ENCODE measurements at places on chromosomes 13 and 19.

DNA sequence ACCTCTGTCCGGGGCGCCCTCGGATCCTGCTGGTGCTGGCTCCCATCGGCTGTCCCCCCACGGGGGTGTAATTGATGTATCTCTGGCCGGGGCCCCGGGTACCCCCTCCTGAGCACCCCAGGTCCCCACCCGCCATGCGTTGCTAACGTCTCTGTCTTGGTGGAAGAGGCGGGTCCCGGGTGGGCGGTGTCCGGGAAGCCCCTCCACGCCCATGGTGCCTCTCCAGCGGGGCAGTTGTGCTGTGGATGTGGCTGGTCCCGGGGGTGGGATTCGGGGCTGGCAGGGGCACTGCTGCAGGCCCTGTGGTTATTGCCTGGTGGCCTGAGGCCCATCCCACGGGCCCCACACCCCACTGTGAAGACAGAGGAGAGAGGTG lies 4.9 kb downstream of the DIRAS1 start:
- no peak for DNase-seq

DNA sequence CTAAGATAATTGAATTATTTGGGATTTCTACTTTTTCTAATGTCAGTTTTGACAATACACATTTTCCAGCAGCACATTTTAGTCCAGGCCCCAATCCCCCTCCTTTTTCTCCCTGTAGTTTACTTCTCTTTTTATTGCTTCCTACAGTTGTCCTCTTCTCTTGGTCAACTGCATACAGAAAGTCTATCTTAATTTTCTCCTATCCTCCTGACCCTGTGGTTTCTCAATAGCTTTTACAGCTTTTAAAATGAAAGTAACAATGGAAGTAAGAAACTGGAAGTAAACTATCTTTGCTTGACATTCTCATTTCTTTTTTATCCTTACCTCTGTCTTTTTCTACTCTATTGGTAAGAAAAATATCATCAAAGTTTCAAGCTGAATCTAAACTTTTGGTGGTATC lies 106.5 kb upstream of the OXGR1 start:
- DNase-seq = no peak

GRCh38 chr19:32224371-32225244 lies 120.8 kb upstream of the ZNF507 start:
- no peak for DNase-seq

DNA sequence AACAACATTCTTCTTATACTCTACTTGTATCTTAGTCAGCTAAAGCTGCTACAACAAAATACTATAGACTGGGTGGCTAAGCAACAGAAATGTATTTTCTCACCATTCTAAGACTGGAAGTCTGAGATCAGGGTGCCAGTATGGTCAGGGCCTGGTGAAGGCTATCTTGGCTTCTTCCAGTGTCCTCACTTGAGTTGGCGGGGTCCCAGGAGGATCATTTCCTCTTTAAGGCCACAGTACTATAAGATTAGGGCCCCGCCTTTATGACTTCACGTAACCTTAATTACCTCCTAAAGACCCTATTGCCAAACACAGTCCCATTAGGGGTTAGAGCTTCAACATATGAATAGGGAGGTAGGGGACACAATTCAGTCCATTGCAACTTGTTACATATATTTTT lies 30.7 kb upstream of the DOCK9 start:
- DNase-seq = no peak

DNA sequence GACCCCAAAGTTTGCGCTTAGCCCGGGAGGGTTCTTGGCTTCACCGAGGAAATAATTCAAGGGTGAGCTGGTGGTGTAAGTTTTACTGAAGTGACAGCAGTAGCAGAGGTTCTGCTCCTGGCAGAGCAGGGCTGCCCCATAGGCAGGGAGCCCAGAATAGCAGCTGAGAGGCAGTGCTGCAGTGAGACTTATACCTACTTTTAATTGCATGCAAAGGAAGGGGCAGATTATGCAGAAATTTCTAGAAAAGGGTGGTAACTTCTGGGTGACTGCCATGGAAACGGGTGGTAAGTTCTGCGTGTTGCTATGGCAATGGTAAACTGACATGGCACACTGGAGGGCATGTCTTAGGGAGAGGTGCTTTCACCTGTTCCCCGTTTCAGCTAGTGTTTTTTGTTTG lies 17.5 kb upstream of the CAMSAP3 start:
- no peak for DNase-seq

GRCh38 chr19:5825178-5825577 lies 14.3 kb downstream of the FUT6 start:
- no peak for DNase-seq

GRCh38 chr13:20377720-20378119 lies 145.6 kb upstream of the GJB6 start:
- no peak for DNase-seq

- DNase-seq = no peak
Observed at GRCh38 chr19:29550896-29551295, 25.1 kb downstream of the VSTM2B start.

GRCh38 chr13:42525035-42525504 lies 48.9 kb upstream of the TNFSF11 start:
- DNase-seq = no peak

GRCh38 chr13:85298387-85298924 lies 500.8 kb downstream of the SLITRK6 start:
- DNase-seq = no peak

- DNase-seq = no peak
Observed at GRCh38 chr13:28854657-28855056, 34.5 kb downstream of the MTUS2 start.

GRCh38 chr13:113996081-113996911 lies 22.4 kb upstream of the C13orf46 start:
- no peak for DNase-seq

DNA sequence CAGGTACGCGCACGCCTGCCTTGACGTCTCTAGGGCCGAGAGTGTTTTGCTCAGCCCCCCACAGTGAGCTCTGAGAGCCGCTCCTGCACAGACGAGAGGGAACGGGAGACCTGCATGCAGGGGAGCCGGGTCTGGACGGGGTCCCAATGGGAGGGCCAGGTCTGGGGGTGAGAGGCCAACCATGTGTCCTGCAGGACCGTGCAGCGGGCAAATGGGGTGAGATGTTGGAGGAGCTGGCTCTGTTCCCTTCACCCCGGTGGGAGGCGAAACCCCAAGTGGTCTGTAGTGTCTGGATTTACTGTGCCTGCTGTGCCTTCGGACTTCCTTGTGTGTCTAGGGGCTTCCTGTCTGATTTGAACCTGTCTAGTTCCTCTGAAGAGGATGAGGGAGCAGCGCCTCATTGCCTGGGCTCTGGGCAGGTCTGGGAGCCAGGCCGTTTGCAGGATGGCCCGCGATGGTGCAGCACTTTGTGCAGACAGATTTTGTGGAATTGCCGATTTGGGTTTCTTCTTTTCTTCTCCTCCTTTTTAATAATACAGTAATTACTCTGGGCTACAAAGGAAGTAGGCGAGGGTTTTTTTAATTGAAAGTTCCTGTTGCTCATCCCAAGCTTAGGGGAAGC lies 2.1 kb downstream of the CSNK1G2 start:
- no peak for DNase-seq

- no peak for DNase-seq
Observed at GRCh38 chr13:49421391-49421790, 22.5 kb downstream of the CAB39L start.

GRCh38 chr13:20411638-20412342 lies 113.9 kb downstream of the CRYL1 start:
- DNase-seq = no peak

DNA sequence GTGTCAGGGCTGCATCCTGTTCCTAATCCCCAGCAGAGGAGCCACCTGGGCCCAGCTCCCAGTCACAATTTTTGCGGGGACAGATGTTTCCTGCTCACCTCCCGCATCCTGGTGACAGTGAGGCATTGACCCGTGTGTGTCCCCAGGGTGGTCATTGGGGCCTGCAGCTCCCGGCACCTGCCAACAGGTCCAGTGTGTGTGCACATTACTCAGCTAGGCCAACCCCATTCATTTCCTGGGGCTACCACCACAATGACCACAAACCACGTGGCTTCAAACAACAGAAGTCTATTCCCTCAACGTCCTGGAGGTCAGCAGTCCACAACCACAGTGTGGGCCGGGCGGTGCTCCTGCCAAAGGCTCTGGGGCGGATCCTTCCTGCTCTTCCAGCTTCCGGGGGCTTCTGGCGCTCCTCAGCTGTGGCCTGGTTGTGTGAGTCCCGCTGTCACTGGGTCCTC lies 11.9 kb upstream of the F2RL3 start:
- no peak for DNase-seq

GRCh38 chr19:30870876-30871275 lies 478.4 kb downstream of the TSHZ3 start:
- no peak for DNase-seq

GRCh38 chr19:47155148-47155547 lies 24.5 kb downstream of the SAE1 start:
- DNase-seq = no peak

- DNase-seq = no peak
Observed at GRCh38 chr13:100160450-100160849, 71.6 kb downstream of the PCCA start.

- DNase-seq = no peak
Observed at GRCh38 chr19:13053238-13053637, 49.4 kb downstream of the LYL1 start.

GRCh38 chr13:77172650-77173049 lies 145.7 kb upstream of the FBXL3 start:
- no peak for DNase-seq

- no peak for DNase-seq
Observed at GRCh38 chr13:54357284-54357933, 1328.8 kb downstream of the OLFM4 start.

DNA sequence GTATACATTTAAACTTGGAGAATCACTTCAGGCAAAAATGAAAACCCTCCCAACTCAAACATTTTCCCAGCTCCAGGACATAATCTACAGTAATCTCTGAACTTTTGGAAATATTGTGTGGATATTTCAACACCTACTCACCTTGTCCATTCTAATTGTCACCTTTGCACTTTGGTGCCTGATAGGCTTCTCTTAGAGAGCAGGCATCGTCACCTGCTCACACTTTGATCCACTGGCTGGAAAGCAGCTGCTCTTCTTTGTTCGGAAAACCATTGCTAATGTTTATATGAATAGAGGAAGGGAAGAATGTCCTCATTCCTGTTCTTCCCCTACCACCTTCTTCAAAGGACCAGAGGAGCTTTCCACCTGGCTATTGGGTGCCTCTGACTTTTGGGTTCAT lies 411.2 kb downstream of the FGF9 start:
- no peak for DNase-seq

DNA sequence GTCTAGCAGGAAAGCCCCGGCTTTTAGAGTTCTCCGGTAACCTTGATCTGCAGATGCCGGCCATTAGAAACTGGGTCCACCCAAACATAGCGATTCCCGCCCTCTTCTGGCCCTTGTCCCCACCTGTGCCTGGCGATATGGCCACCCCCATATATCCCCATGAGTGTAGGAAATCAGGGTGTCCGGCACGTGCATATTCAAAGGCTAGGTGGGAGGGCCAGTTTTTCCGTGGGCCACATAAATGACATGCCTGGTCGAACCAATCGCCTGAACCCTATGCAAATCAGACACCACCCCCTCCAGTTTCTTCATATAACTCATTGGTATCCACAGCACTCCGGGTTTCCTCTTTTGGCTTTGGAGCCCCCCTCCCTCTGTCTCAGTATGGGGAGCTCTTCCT lies 37.4 kb downstream of the ERICH4 start:
- DNase-seq = no peak

GRCh38 chr19:35112995-35113688 lies 2.5 kb upstream of the FXYD3 start:
- DNase-seq = no peak

DNA sequence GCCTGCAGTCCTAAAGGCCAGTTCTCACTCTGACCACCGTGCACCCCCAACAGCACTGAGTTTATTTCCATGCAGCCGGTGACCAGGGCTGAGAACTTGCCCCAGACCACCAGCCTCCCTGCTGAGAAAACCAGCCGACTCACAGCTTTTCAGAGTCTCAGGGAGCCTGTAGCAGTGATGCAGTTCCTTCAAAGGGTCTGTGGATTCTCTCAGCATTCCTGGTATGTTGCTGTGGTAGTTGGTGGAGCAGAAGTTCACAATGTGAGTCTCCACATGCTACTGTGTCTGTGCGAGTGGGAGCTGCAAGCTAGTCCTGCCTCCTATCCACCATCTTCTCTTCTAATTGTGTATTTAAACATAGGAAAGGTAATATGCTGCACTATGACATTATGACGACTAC lies 254.9 kb upstream of the KLF12 start:
- DNase-seq = no peak

- no peak for DNase-seq
Observed at GRCh38 chr19:3366753-3367627, 607 bp downstream of the NFIC start.

DNA sequence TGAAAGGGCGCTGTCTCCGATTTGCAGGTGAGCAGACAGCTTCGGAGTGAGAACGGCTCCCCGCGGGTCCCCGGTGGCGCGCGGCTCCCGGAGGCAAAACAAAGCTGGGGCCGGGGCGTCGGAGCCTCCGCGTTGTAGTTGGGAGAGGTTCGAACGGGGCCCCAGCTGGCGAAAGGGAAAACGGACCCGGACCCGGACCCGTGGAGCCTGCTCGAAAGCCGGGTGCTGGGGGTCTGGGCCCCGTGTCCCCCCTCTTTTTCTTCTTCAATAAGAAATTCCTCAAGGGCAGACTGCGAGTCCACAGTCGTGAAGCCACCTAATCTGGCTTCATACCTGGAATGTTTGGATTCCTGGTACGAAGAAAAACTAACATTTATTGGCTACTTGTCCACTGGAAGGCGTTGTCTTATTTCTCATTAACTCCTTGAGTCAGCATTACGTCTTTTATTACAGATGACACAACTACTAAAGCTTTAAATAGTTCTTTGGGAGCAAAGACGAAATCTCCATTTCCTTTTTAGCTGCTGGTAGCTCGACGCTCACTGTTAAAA lies 632 bp upstream of the MTIF3 start:
- DNase-seq = peak; percentile 18

- DNase-seq = no peak
Observed at GRCh38 chr19:13036366-13036976, 41.2 kb downstream of the NFIX start.

DNA sequence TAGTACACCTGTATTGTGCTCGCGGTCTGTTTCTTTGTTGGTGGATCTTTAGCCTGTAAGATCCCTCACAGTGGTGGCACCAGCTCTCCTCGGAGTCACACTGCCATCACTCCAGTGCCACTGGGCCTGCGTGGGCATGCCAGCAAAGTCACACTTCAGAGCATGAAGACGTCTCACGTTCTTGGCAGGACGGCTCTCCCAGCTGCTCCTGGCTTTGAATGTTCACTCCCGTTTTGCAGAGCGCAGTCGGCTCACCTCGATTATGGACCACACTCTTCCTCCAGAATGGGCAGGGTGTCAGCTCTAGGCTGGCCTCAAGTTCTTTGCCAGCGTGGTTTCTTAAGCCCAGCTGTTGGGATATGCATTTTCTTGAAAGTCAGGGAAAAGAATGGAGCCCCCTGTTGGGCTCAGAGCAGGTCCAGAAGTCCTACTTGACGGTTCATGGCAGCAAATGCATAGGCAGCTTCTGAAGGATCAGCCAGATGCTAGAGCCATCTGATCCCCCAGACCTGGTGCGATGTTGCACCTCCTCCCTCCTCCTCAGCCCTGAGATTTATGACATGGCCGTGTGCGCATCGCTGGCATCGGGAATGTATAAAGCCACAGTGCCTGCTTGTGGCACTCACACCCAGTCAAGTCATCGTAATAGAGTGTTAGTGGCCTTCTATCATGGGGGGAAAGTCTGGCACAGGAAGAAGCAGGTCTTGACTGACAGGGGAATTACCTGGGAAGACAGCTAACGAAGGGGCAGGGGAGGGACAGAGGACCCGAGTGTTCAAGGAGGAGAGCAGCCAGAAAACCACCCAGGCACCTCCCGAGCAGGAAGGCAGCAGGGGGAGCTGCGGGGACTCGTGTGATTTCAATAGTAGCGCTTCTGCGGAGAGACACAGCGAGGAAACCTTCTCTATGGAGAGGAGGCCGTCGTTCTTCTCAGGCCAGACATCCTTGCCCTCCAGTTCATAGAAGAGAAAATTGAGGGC lies 40.2 kb upstream of the NPAS1 start:
- no peak for DNase-seq

All from T-helper 22 cell (primary cell).